ENCODE measurements at places on chromosomes 2 and 18.

- DNase-seq, result no peak
Measured at GRCh38 chr2:85549826-85550225, 10.9 kb downstream of the MAT2A start.

DNA sequence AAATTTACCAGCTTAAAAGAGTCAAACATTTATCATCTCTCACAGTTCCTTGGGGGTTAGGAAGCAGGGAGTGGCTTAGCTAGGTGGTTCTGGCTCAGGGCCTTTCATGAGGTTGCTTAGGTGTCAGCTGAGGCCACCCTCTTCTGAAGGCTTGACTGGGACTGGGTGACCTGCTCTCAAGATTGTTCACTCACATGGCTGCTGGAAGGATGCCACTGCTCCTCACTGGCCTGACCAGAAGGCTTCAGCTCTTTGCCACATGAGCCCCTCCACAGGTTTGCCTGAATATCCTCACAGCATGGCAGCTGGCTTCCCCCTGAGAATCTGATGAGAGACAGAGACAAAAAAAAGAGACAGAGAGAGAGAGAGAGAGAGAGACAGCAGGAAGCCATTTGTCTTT, 17.3 kb upstream of the RNF152 start:
- DNase-seq, result no peak

- DNase-seq, result no peak
Measured at GRCh38 chr2:79004680-79005079, 20.8 kb upstream of the REG3G start.

- DNase-seq, result no peak
Measured at GRCh38 chr2:74741629-74742028, 87.6 kb downstream of the SEMA4F start.

- DNase-seq, result no peak
Measured at GRCh38 chr2:38887902-38888554, 1.6 kb upstream of the ARHGEF33 start.

DNA sequence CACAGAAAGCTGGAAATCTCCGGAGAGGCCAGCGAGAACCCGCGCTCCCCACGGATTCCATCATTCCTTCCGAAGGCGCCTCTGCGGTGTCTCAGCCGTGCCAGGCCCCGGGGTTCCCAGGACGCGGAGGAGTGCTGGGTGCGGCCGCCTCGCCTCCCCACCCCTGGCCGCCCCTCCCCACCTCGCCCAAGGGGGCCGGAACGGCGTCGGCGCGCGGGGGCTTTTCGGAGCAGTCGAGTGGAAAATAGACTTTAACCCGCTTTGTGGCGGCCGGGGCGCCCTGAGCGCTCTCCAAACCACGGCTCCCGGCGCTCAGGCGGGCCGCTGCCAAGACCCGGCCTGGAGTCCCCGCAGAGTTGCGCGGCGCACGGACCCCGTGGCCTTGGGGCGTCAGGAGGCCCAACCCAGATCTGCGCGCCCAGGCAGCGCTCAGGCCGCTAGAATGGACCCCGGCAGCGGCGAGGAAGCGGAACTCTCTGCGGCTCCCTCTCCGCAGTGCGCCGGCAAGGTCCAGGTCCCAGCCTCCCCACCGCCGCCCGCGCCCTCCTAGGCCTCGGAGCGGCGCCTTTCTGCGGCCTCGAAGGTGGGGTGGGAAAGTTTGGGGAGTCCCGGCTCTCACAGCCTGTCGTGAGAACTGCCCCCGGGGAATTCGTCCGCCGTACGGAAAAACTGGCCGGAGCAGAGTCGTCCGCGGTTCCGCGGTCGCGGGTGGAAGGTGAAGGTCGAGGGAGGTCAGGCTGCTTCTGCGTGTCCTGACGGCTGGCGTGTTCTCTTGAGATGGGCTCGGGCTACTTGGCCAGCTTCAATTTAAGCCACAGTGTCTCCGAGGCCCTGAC, 1.2 kb upstream of the EMX1 start:
- DNase-seq, result peak; percentile 53

DNA sequence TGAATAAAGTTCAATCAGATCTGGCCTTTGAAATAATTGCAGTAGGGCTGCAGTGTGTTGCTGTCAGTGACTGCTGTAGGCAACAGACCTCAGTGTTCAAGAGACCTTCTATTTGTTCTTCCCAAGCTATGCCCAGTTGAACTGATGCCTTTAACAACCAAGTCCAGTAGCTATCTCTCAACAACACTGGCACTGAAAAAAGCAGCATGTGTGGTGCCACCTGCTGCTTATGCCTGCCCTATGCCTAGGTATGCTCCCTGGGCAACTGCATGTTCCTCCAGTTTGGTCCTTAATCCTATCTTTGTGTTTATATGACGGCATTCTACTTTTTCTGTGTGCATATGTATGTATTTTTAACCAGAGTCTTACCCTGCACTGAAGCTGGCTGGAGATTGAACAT, 523.9 kb upstream of the MEX3C start:
- DNase-seq, result no peak

DNA sequence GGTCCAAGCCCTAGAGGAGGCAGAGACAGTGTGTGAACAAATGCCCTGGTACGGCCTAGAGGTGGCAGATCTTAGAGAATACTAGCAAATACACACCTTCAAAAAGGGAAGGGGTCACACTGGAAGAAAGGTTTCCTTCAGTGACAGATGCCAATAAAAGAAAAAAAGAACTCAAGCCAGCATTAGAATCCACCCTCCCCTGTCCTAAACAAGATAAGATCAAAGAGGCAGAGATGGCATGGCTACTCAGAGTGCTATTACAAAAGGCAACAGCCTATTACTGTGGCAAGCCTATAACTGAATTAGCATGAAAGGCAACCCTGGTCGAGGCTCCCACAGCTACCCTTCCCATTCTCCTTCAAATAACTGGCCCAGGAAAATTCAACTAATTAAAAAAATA, 69.6 kb downstream of the SMC6 start:
- DNase-seq, result no peak

DNA sequence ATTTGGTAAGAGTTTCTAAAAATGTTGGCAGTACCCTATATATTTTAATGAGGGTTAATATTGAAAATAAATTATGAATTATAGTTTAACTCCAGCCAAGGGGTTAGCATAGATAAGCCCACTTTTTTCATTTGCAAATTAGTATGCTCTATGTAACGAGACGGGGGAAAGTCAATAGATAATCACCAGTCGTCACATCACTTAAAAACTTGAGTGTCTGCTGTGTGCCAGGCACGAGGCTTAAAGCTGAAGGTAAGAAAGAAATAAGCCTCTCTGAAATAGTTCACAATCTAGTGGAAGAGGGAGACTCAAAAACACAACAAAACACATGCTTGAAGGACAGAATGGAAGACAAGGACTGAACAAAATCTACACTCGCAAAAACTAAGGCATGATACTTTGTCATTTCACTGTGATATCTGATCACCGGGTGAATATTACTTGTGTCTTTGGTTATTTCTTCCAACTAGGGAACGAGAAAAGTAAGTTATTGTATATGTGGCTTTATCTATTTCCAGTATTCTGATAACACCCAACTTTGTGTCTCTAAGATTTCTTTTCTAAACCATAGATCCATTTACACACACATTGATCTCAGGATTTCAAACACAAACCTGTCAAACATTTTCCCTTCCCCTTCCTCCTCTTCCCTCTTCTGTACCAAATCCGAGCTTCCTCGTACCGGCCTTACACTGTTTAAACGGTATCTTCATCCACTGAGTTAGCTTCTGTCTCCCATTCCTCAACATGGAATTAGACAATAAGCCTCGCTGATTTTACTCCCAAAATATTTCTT, 199.1 kb downstream of the PIEZO2 start:
- DNase-seq, result no peak

DNA sequence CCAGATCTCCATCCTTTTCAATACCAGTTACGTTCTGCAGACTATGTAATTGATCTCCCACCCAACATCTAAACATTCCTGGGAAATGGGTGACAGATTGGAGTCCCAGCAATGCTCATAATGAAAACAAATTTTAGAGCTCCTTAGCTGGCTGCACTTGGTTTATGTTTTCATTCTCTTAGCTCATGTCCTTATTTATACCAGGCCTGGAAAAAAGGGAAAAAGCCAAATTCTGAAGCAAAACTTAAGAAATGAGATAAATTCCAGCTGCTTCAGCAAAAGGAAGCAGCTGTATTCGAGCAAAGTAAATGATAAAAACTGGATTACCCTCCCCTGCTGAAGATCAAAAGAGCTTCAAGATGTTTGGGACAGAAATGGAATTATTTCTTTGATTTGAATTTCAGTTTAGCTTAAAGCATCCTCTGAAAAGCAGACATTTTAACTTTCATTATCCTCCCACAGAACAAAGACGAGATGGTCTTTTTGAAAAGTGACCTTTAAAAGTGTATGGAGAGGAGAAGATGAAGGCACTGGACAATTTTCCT, 196.5 kb upstream of the THUMPD2 start:
- DNase-seq, result no peak

GRCh38 chr2:218872645-218873358, 7.8 kb upstream of the WNT10A start:
- DNase-seq, result no peak

DNA sequence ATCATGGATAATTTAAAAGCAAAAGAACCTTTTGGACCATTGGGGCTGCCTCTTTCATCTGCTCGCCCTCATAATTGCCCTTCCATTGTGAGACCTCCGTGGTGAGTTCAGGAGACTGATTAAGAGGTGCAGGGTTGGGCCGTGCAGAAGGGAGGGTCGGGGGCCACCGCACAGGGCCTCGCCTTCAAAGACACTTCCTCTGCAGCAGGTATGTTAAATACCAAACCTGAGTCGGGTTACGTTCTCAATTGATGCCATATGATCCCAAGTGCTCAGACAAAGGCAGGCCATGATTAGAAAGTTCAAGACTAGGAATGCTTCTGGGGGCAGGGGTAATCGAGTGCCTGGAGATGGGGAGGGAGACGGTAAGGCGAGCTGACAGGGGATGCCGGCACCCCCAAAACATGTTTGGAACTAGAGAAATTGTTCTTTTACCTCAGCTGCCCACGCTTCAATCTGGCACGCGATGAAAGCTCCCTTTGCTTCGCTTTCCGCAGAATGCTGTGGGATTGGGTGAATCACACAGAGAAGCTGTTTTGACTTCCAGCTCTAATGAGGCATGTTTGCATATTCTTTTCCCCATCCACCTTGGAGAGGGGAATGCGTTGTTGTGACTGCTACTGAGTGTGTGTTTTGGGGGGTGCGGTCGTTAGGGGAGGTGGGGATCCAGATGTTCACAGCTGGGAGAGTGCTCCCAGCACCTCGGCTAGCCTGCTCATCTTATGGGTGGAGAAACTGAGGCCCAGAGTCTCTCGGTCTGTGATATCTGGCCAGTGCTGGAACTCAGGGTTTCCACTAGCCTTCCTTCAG, 309.1 kb downstream of the MYCN start:
- DNase-seq, result no peak

DNA sequence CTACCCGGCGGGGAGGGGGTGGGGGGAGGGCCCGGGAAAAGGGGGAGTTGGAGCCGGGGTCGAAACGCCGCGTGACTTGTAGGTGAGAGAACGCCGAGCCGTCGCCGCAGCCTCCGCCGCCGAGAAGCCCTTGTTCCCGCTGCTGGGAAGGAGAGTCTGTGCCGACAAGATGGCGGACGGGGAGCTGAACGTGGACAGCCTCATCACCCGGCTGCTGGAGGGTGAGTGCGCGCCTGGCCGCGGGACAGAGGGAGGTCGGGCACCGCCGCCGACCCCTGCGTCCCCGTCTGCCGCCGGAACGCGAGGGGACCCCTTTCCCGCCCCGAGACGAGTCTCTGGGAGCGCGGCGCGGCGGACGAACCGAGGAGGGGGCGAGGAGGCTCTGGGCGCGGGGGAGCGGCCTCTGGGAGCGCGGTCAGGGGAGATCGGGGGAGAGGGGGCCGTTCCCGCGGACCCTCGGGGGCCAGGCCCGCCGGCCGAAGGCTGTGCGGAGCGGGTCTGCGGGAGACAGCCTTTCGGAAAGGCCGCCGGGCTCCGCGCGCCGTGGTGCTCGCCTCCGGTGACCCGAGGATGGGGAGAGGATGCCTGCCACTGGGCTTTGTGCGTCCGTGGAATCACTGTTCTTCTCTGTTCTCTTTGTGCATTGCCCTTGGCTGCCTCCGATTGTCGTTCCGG, 463 bp downstream of the PPP1CB start:
- peak; percentile 18 for DNase-seq

DNA sequence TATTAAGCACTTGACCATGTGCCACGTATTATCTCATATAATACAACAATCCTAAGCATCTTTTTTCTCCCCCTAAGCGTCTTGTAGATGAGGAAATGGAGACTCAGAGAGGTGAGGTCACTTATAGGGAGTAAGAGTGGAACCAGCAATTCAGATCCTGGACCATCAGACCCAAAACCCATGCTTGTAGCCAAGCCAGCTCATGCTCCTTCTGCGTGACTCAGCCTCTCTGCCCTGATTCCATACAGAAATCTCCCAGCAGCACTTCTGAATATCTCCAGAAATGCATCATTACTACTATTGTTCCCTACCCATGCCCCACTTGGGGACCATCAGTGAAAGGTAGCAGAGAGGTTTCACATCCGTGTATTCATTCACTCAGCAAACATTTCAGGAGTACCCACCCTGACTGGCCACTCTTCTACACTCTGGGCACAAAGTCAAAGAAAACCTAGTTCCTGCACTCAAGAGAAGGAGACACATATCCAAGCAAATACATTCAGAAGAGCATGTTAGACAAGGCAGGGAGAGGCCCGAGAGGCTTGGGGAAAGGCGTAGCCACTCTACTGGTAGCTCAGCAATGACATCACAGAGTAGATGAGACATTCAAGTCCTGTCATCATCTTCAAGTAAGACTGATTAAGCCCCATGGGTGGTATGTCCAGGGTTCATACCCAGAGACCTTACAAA, 141.9 kb downstream of the MTCL1 start:
- DNase-seq, result no peak

GRCh38 chr2:48721158-48721557, 34.4 kb downstream of the LHCGR start:
- DNase-seq, result no peak

DNA sequence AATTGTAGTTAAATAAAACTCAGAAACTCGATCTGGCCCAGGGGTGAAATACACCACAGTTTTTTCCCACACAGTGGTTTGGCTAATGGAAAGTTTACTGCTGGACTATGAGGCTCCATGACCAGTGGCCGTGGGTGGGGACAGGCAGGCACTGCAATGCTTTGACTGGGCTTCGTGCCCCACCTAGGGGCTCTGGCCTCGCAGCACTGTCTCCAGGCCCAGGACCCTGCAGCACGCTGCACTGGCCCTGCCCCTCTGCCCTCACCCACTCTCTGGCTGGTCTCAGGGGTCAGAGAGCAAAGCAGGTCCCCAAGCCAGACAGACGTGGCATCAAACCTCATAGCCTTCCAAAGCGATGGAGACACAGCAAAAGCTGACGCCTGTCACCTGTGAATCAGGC, 13.4 kb upstream of the B3GNT7 start:
- DNase-seq, result no peak

DNA sequence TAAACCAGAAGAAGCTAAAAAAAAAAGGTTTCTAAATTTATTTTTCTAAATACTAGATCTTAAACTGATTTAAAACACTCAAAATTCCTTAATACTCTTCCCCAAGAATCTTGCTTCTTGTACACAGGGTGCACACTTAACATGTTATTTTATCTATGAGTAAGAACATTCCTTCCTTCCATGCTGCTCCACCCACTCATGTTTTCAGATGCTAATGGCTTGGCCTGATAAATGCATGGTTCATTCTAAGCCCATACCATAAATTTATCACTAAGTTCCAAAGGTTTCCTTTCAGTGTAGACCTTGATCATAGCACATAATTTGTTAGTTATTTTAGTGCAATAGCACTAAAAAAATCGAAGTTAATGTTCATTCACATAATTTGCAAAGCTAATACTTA, 8.1 kb downstream of the FBXO48 start:
- no peak for DNase-seq

- no peak for DNase-seq
Measured at GRCh38 chr2:54605836-54606235, 117.6 kb upstream of the EML6 start.

GRCh38 chr2:172095146-172095904, 7.4 kb downstream of the DLX2 start:
- peak; percentile 86 for DNase-seq
